ENCODE measurements at places on chromosomes 13 and 19. TPM values are rescaled to one million over a fixed set of nuclear protein-coding genes. Genes with fewer than 3 reads are reported as not detected.

OR4F17 gene
- total RNA-seq: 0.25 TPM

ZNF429 gene
- 9.1 TPM for total RNA-seq

HMG20B gene
- total RNA-seq: 121 TPM

CLEC17A gene
- not detected for total RNA-seq

MIDN gene
- total RNA-seq: 190 TPM

NCCRP1 gene
- 2.0 TPM for total RNA-seq

MYO16 gene
- total RNA-seq: 0.05 TPM

SYNGR4 gene
- total RNA-seq: not detected

KLHL1 gene
- total RNA-seq: not detected

IFNL1 gene
- total RNA-seq: not detected

MICOS13 gene
- 32.8 TPM for total RNA-seq

ELANE gene
- total RNA-seq: not detected

GPR183 gene
- total RNA-seq: 0.14 TPM

ZNF835 gene
- total RNA-seq: 0.17 TPM

TMEM145 gene
- total RNA-seq: 7.1 TPM

CD177 gene
- 4.5 TPM for total RNA-seq

ADAMTSL5 gene
- 1.5 TPM for total RNA-seq

ZNF471 gene
- total RNA-seq: 1.5 TPM

CPB2 gene
- total RNA-seq: not detected

PRRG2 gene
- 5.9 TPM for total RNA-seq

ABCA7 gene
- 45.0 TPM for total RNA-seq

TBXA2R gene
- total RNA-seq: 1.3 TPM

KLF1 gene
- 0.89 TPM for total RNA-seq

HNRNPA1L2 gene
- 9.5 TPM for total RNA-seq

STOML3 gene
- total RNA-seq: not detected

PSG11 gene
- total RNA-seq: not detected

FFAR1 gene
- total RNA-seq: not detected

TTC9B gene
- not detected for total RNA-seq

INSR gene
- total RNA-seq: 32.5 TPM

FFAR3 gene
- not detected for total RNA-seq

ZNF493 gene
- 22.2 TPM for total RNA-seq

GRIN2D gene
- 23.0 TPM for total RNA-seq

MTIF3 gene
- 42.0 TPM for total RNA-seq

PRTN3 gene
- total RNA-seq: 0.61 TPM

CYP2A7 gene
- 0.21 TPM for total RNA-seq

ZNF20 gene
- total RNA-seq: 7.8 TPM

LENG9 gene
- 7.5 TPM for total RNA-seq

ICAM4 gene
- 3.1 TPM for total RNA-seq

All from WTC11 (cell line).